Activated naive CD8-positive, alpha-beta T cell treated with anti-CD3 and anti-CD28 coated beads for 36 hours (primary cell): ENCODE measurements at places on chromosomes 3 and 15. TPM values are rescaled to one million over a fixed set of nuclear protein-coding genes. Genes with fewer than 3 reads are reported as not detected.

DNA sequence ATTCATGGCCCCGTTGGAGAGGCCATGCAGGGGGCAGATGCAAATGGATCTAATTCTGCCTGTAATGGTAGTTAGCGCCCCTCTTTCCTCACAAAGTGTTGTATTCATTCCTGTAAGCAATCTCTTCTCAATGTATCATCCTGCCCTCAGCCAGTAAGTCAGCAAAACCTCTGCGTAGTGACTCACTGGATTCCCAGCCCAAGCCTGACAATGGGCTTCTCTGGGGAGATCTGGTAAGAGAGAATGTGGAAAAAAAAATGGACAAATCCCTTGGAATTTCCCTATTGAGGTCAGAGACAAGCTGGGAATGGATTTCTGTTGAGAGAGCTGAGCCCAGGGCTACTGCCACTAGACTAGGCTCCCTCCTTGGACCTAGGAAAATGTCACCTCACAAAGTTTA is 25.4 kb downstream of the ADPGK start:
- DNase-seq = no peak
- H3K4me1 ChIP-seq = peaks cover 19% of the 10 kb centered on the region
- H3K36me3 ChIP-seq = peaks cover 39% of the 10 kb centered on the region
- no peaks in the 10 kb centered on the region for H3K27me3 ChIP-seq
- no peak overlapping the region for H3K4me3 ChIP-seq
- H3K27ac ChIP-seq = no peak overlapping the region

Gene LDHAL6B
- not detected for total RNA-seq

Gene DUOX1
- total RNA-seq = 0.14 TPM

Gene THRB
- not detected for total RNA-seq

- no peak overlapping the region for H3K27ac ChIP-seq
- no peaks in the 10 kb centered on the region for H3K36me3 ChIP-seq
- no peak for DNase-seq
These were observed 17.8 kb downstream of the MRAS start for GRCh38 chr3:138366006-138366759.

- DNase-seq = no peak
- H3K4me3 ChIP-seq = no peak overlapping the region
- no peak overlapping the region for H3K27ac ChIP-seq
- H3K4me1 ChIP-seq = peaks cover 2% of the 10 kb centered on the region
These were observed 202.7 kb downstream of the ITPR1 start for GRCh38 chr3:4695846-4696245.

- no peaks in the 10 kb centered on the region for H3K4me1 ChIP-seq
- no peak for DNase-seq
- H3K36me3 ChIP-seq = no peaks in the 10 kb centered on the region
These were observed 76.0 kb upstream of the SLC25A26 start for GRCh38 chr3:66144568-66145407.

Gene MST1R
- 0.74 TPM for total RNA-seq

Gene CKMT1B
- total RNA-seq = 0.29 TPM

- DNase-seq = no peak
- no peak overlapping the region for H3K4me3 ChIP-seq
- H3K36me3 ChIP-seq = no peaks in the 10 kb centered on the region
These were observed 108.3 kb downstream of the OCA2 start for GRCh38 chr15:27990521-27991515.

- peaks cover 4% of the 10 kb centered on the region for H3K4me1 ChIP-seq
- H3K4me3 ChIP-seq = peak overlapping the region; percentile 65
- H3K36me3 ChIP-seq = no peaks in the 10 kb centered on the region
- no peak overlapping the region for H3K27ac ChIP-seq
- peaks cover 80% of the 10 kb centered on the region for H3K27me3 ChIP-seq
- no peak for DNase-seq
These were observed 883 bp upstream of the FRMD4B start for GRCh38 chr3:69386556-69387385.

GRCh38 chr3:48558493-48559134 is 2.0 kb upstream of the PFKFB4 start:
- H3K4me1 ChIP-seq = peaks cover 20% of the 10 kb centered on the region
- no peak overlapping the region for H3K27ac ChIP-seq
- H3K4me3 ChIP-seq = no peak overlapping the region
- peaks cover 6% of the 10 kb centered on the region for H3K36me3 ChIP-seq

GRCh38 chr3:194705761-194706160 is 20.1 kb downstream of the FAM43A start:
- no peaks in the 10 kb centered on the region for H3K4me1 ChIP-seq
- H3K27me3 ChIP-seq = peaks cover 4% of the 10 kb centered on the region

DNA sequence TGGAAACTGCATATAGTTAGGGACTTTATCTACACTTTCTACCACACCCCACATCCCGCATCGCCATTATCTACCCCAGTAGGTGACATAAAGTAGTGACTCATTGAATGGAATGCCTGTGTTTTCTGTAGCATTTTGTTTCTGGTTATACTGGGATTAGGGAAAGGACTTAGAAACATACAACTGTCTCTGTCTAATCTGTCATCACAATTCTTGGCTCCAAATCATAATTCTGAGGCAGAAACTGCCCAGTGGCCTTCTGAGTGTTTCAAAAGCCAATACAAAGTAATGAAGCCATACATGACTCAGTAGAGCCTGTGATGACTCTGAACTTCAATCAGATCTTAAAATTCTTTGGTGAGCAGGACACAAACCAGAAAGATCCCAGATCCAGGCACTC is 115.7 kb upstream of the CHRM5 start:
- H3K36me3 ChIP-seq = no peaks in the 10 kb centered on the region
- no peaks in the 10 kb centered on the region for H3K4me1 ChIP-seq
- H3K27ac ChIP-seq = no peak overlapping the region
- H3K27me3 ChIP-seq = no peaks in the 10 kb centered on the region
- DNase-seq = no peak
- H3K4me3 ChIP-seq = no peak overlapping the region

DNA sequence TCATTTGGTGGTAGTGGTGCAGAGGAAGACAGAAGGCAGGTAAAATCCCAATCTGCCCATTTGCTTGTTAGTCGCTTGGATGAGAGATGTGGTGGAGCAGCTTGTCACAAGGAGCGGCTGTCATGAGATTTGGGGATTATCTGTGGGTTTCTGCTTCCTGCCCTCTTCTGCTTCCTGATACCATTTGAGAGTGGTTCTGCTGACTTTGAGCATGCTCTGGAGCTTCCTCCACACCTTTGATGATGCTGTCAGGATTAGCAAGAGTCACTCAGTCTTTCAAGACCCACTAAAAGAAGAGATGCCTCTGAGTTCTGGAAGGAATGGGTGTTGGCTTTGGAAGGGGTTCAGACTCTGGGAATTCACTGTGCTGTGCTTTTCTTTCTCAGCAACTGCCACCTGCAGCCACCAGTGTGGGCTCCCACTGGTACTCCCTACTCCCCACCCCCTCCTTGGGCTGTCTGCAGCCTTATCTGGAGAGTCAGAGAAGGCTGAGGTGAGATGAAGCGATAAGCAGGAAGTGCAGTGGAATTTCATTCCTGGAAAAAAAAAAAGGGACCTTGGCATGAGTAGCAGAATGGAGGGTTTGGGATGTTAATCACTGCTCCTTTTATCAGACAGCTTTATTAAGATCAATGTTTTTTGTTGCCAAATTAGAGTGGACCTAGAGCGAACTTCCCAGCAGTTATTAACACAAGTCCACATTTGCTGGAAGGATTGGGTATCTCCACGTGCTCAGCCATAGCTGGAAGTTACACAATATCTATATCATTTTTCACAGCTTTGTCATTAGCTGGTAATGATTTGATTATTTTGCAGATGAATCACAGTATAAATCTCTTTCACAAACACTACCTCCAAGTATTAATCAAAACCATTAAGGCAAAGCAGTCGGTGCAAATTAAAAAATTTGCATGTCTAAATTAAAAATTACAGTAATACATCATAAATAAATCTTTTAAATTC is 233.0 kb upstream of the SATB1 start:
- peaks cover 49% of the 10 kb centered on the region for H3K4me1 ChIP-seq
- H3K27me3 ChIP-seq = no peaks in the 10 kb centered on the region
- no peak overlapping the region for H3K27ac ChIP-seq
- DNase-seq = no peak
- H3K4me3 ChIP-seq = peak overlapping the region; percentile 8
- peaks cover 6% of the 10 kb centered on the region for H3K36me3 ChIP-seq

DNA sequence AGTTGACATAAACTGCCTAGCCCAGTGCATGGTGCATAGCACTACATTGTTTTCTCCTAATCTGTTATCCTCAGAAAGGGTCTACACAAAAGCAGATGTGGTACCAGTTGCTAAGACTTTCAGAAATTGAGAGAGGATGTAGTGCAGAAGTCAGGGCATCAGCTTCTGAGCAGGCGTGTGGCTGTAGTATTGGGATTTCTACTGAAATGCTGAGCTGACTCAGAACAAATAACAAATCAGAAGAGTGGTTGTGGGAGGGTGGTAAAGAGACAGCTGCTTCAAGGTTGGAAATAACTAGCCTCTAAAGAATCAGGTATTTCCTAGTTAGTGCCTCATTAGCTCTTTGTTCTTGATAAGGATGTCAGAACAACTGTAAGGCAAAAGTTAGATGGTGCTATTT is 161.3 kb downstream of the AKAP13 start:
- no peaks in the 10 kb centered on the region for H3K27me3 ChIP-seq
- H3K4me3 ChIP-seq = no peak overlapping the region
- peaks cover 28% of the 10 kb centered on the region for H3K36me3 ChIP-seq
- peak; percentile 25 for DNase-seq
- H3K27ac ChIP-seq = peak overlapping the region; percentile 74

GRCh38 chr15:91965501-91966193 is 112.1 kb downstream of the SLCO3A1 start:
- no peak overlapping the region for H3K27ac ChIP-seq
- H3K27me3 ChIP-seq = no peaks in the 10 kb centered on the region
- H3K4me3 ChIP-seq = no peak overlapping the region
- no peaks in the 10 kb centered on the region for H3K36me3 ChIP-seq
- H3K4me1 ChIP-seq = peaks cover 11% of the 10 kb centered on the region

Gene P2RY14
- total RNA-seq = 2.5 TPM

- H3K4me1 ChIP-seq = peaks cover 49% of the 10 kb centered on the region
- no peak overlapping the region for H3K4me3 ChIP-seq
- H3K27ac ChIP-seq = no peak overlapping the region
- H3K36me3 ChIP-seq = peaks cover 24% of the 10 kb centered on the region
These were observed 45.5 kb downstream of the STARD5 start for GRCh38 chr15:81278306-81279029.

Gene ISLR
- total RNA-seq = not detected

Gene CCDC39
- total RNA-seq = not detected

Gene REC114
- total RNA-seq = not detected

- H3K36me3 ChIP-seq = no peaks in the 10 kb centered on the region
- no peak overlapping the region for H3K27ac ChIP-seq
- no peak for DNase-seq
- no peaks in the 10 kb centered on the region for H3K4me1 ChIP-seq
- H3K27me3 ChIP-seq = peaks cover 7% of the 10 kb centered on the region
These were observed 161.7 kb upstream of the RAP2B start for GRCh38 chr3:153000325-153000724.

DNA sequence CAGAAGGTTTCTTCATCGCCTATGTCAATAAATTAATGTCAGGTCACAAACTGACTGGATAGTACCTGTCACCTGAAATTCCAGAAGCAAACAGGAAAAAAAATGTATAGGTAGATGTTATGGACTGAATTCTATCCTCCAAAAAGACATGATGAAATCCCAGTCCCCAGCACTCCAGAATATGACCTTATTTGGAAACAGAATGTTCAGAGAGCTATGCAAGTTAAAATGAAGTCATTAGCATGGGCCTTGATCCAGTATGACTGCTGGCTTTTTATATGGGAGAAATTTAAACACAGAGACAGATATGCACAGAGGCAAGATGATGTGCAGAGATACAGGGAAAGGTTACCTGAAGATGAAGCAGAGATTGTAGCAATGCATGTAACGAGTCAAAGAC is 953.4 kb downstream of the ZPLD1 start:
- no peak overlapping the region for H3K27ac ChIP-seq
- H3K4me1 ChIP-seq = no peaks in the 10 kb centered on the region
- H3K4me3 ChIP-seq = no peak overlapping the region
- H3K36me3 ChIP-seq = no peaks in the 10 kb centered on the region
- H3K27me3 ChIP-seq = no peaks in the 10 kb centered on the region
- DNase-seq = no peak

Gene CHRFAM7A
- 1.2 TPM for total RNA-seq

Gene GYG1
- total RNA-seq = 20.6 TPM

DNA sequence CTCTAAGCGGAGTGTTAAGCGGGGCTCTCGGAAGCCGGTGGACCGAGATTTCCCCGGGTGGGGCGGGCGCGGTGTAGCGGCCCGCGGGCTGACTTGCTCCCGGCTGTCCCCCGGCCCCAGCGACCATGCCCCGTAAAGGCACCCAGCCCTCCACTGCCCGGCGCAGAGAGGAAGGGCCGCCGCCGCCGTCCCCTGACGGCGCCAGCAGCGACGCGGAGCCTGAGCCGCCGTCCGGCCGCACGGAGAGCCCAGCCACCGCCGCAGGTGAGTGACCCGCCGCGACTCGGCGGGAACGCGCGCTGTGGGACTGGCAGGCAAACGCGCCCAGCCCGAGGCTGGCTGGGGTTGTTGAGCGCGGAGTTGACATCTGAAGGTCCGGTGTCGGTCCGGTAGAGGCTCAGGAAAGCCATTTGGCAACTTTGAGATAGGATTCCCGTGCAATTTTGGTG is 1.3 kb downstream of the SMC4 start:
- peak overlapping the region; percentile 98 for H3K4me3 ChIP-seq
- peak; percentile 22 for DNase-seq
- peaks cover 37% of the 10 kb centered on the region for H3K4me1 ChIP-seq
- H3K27me3 ChIP-seq = peaks cover 28% of the 10 kb centered on the region
- peak overlapping the region; percentile 100 for H3K27ac ChIP-seq

GRCh38 chr3:197749315-197749600 is 425 bp upstream of the FYTTD1 start:
- peaks cover 25% of the 10 kb centered on the region for H3K4me1 ChIP-seq
- peak overlapping the region; percentile 85 for H3K27ac ChIP-seq
- H3K36me3 ChIP-seq = no peaks in the 10 kb centered on the region
- H3K4me3 ChIP-seq = peak overlapping the region; percentile 86

- no peak for DNase-seq
- H3K36me3 ChIP-seq = peaks cover 43% of the 10 kb centered on the region
- no peak overlapping the region for H3K27ac ChIP-seq
- no peaks in the 10 kb centered on the region for H3K27me3 ChIP-seq
- no peak overlapping the region for H3K4me3 ChIP-seq
These were observed 11.2 kb downstream of the CCNB2 start for GRCh38 chr15:59116141-59116540.

GRCh38 chr3:149609595-149609994 is 48.2 kb downstream of the WWTR1 start:
- no peak overlapping the region for H3K4me3 ChIP-seq
- DNase-seq = no peak
- H3K4me1 ChIP-seq = no peaks in the 10 kb centered on the region

Gene SKOR1
- 0.16 TPM for total RNA-seq

- no peak overlapping the region for H3K4me3 ChIP-seq
- no peak for DNase-seq
- H3K4me1 ChIP-seq = peaks cover 3% of the 10 kb centered on the region
- no peak overlapping the region for H3K27ac ChIP-seq
These were observed 11.8 kb upstream of the RPUSD3 start for GRCh38 chr3:9855594-9855993.

Gene PSTPIP1
- 94.5 TPM for total RNA-seq

GRCh38 chr3:50405249-50405648 is 45.9 kb upstream of the TMEM115 start:
- H3K4me1 ChIP-seq = no peaks in the 10 kb centered on the region
- DNase-seq = peak; percentile 13
- H3K27me3 ChIP-seq = no peaks in the 10 kb centered on the region
- H3K36me3 ChIP-seq = no peaks in the 10 kb centered on the region
